Activated effector memory CD4-positive, alpha-beta T cell treated with anti-CD3 and anti-CD28 coated beads, Interleukin-2, amount 50 U/mL, for 16 hours (primary cell): ENCODE measurements at places on chromosomes 1 and 21.

- no peak for DNase-seq
Observed at GRCh38 chr1:86757272-86757984, 53.1 kb downstream of the SH3GLB1 start.

DNA sequence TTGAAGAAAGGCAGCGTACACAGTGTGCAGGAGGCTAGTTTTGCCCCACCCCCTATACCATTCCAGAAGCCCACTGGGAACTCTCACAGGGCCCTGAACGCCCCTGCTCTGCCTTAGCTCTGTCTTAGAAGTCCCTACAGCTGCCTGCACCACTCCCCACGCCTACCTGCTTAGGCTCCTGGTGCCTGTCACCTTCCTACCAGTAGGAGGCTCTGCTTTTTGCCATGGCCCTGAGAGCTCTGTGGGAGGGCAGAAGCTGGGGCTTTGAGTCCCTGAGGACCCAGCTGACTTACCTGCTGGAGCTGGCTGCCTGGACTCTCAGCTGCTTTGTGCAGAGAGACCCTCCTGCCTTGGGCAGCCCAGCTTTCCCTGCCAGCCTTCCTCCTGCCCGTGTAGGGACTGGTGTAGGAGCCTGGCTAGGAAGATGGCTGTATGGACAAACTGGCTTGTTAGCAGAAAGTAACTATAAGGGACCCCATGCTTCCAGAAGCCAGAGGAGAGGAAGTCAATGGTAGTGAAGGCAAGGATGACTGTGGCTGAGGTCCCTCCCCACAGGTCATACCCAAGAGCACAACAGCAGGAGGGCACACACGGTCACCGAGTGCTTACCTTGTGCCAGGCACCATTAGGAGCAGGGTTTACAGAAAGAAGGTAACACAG lies 9.8 kb upstream of the CELSR2 start:
- no peak for DNase-seq

DNA sequence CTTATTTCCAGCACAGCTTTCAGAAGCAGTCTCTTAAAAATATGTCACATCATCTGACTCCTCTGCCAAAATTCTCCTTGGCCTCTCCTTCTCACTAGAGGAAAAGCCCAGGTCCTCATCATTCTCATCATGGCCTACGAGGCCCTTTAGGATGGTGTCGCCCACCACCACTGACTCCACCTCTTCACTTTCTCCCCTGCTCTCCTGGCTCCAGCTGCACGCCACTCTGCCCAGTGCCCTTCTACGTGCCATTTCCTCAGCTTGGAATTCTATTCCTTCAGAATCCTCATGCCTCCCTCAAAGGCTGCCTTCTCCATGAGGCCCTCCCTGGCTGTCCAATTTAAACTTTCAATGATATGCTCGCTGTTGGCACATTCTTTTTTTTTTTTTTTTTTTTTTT lies 25.3 kb upstream of the BTG2 start:
- DNase-seq, result no peak

DNA sequence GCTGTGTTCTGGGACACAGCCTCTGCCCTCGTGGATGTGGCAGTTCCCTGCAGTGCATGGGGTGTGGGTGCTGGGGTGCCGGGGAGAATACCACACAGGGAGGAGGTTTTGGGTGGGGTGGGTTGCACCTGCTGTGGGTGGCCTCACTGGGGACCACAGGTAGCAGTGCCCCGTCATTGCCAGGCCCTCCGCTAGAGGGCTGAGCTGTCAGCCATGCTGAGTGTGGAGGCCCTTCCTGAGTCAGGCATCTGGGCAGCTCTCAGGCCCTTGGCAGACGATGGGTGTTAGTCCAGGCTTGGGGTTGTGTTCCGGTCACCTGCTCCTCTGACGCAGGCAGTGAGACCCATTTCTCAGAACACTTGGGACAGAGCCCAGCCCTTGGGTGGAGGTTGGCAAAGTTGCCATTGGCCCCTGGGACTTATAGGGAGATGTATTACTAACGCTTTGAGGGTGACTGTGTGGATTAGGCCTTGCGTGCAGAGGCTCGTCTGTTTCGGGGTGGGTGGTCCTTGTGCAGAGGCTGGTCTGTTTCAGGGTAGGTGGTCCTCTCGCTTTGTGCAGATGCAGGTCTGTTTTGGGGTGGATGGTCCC lies 23.9 kb downstream of the PCNT start:
- DNase-seq, result no peak

DNA sequence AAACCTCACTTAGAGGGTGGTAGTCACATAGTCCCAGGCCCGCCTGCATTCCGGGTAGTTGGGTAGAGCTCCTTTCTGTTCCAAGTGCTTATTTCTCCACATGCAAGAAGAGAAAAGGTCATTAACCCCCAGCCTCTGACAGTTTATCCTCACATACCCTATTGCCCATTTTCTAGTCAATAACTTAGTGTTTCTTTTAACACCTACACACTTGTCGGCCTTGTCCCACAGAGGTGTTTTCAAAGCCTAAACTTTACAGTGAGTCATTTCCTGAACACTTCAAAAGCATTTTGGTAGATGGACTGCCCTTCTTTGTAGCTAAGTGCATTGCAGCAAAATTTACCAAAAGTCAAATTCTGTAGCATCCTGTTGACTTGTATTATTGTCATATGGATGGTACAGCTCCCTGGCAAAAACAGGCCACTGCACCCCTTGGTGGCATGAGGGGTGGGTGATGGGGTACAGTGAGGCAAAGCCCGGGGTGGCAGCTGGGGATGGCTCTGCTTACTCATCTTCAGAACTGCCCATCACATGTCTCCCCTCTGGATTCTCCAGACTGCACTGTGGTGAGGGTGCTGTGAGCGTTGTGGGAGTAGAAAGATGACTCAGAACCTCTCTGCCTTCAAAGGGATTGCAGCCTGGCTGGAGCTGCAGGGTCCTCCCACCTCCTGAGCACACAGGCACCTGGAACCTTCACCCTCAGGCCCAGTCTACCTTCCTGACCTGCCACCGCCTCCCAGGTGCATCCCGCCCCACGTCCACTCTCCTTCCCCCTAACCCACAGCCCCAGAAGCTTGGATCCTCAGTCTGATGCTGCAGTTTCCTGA lies 45.8 kb upstream of the DMRTB1 start:
- peak; percentile 83 for DNase-seq

GRCh38 chr1:11281518-11282331 lies 8.7 kb downstream of the UBIAD1 start:
- DNase-seq, result no peak

DNA sequence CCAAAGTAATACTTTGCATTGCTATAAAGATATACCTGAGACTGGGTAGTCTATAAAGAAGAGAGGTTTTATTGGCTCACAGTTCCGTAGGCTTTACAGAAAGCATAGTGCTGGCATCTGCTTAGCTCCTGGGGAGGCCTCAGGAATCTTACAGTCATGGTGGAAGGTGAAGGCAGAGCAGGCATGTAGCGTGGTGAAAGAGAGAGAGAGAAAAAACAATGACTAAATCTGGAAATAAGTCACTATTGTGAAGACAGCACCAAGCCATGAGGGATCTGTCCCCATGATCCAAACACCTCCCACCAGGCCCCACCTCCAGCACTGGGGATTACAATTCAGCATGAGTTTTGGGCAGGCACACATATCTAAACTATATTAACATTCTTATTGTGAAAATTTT lies 30.4 kb downstream of the SLC30A7 start:
- no peak for DNase-seq

DNA sequence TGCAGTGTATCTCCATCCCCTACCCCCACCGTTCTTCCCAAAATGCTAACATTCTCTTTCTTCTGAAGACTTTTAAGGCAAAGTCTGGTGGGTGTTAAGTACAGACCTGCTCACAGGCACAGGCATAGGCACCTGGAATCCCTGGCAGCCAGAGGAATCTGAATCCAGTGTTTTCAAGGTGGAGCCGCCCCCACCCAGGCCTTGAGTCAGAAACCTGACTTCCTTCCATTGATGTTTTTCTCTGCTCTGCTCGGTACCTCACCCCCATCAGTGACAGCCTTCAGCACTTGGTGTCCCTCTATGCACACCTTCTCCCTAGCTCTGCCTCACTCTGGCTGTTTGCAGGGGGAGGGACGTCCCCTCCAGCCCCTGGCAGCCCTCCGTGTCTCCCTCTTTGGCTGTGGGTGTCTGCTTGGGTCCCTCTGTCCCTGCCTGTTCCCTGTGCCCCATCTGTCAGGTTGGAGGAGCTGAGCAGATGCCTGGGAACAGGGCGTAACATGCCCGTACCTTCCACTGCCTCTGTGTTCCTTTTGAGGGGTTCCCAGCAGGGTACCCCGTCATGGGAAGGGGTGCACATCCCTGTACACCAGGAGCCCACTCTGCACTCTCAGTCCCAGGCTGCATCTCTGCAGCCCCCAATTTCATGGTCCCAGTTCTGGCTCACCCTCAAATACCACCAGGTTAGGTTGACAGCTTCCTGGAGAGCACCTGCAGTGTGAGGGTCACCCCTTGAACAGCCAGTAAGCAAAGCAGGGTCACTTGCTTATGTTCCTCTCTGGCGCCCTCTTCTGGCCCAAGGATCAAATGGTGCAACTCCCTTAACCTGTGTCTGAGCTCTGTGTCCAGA lies 6.7 kb downstream of the NCDN start:
- DNase-seq, result peak; percentile 91

- no peak for DNase-seq
Observed at GRCh38 chr1:52913014-52913413, 8.5 kb downstream of the ECHDC2 start.

DNA sequence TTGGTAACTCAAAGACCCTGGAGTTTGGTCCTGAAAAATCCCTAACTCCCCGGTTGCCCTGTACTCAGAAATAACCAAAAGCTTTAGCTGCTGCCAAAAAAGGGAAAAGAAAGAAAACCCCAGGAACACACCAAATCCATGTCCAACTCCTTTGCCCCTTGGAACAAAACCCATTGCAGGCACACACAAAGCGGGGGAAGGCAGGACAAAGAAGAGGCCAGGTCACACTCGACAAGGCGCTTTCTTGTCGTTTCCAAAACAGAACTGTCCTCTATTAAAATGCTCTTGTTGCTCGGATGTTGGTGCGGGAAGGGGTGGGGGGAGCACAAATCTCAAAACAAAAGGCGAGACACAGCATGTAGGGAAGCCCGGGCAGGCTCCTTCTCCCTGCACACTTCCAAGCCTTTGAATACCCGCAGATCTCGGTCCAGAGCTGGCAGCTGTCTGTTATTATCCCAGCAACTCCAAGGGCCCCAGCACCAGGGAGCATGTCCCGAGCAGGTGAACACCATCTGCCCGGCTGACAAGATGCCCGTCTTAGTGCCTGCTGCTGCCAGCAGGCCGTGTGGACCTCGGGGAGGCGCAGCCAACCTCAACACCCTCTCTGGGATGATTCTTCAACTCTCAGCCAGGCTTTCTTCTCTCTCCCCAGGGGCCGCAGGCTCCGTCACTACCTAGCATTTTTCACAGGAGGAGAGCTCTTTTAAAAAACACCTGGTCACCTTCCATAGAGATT lies 96.4 kb downstream of the SSBP3 start:
- DNase-seq, result no peak

- no peak for DNase-seq
Observed at GRCh38 chr1:25834894-25835293, 15.1 kb downstream of the MTFR1L start.

DNA sequence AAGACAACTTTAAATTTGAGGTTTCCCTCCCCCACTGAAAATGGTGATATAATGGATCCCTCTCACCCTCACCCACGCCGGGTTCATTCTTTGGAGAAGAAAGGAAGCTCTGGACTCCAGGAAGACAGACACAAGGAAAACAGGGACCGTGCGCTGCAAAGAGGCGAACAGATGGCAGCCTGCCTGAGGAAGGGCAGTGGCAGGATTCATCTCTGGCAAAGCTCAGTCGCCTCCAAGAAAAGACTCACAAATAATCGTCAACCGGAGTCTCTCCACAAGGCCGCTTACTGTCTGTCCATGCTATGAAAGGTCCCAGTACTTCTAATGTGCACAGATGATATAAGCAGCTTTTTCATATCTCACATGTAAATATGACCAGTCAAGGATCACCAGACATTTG lies 110.3 kb downstream of the TIAM1 start:
- DNase-seq, result no peak

- no peak for DNase-seq
Observed at GRCh38 chr1:212828395-212828794, 19.1 kb downstream of the SPATA45 start.

DNA sequence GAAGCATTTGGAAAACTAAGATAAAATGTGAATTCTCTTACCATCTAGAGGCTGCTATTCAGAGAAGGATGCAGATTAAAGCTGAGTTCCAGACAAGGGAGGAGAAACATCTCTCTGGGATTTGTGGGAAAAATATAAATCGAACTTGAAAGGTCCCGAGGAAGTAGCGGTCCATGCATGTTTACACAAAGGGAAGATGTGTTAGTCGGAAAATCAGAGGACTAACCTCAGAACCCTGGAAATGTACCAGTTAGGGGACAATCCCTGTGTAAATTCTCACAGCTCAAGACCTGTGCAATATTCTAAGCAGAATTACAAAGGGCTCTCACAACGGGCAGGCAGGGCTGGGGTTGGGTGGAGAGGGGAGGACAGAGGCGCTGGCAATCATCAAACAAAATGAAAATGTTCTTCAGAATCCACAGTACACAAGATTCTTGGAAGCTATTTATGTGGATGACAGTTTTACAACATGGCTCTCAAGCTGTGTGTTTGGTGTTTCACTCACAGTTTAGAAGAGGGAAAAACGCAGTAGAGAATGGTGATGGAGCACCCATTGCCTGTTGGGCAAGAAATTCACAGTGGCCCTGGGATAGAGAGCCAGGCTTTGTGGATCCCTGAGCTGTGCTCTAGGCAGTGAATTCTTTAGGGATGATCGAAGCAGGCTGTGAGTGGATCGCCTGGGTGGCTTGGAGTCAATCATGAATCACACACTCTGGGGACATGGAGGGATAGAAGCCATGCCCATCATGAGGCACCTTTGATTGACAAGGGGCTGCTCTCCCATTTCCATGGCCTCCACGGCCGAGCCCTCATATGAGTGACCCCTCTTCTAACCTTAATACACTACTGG lies 47.6 kb downstream of the KCNJ6 start:
- no peak for DNase-seq

GRCh38 chr1:15299806-15300205 lies 52.8 kb downstream of the FHAD1 start:
- DNase-seq, result no peak

DNA sequence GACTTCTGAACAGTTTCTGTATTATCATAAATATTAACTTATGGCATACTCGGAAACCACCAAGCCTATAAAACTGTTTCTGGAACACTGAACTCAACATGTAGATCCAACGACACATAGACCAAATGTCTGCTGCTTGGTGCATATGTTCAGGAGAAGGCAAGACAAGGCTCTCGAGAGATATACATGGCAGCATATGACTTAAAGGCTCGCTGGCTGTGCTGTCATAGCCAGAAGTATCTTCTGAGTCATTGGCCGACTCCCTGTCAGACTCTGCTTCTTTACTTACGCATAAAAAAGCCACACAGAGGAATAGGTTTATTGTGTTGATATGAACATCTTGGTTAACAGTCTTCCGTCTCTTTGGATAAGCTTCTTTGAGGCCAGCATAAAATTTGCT lies 60.6 kb downstream of the LYST start:
- no peak for DNase-seq

DNA sequence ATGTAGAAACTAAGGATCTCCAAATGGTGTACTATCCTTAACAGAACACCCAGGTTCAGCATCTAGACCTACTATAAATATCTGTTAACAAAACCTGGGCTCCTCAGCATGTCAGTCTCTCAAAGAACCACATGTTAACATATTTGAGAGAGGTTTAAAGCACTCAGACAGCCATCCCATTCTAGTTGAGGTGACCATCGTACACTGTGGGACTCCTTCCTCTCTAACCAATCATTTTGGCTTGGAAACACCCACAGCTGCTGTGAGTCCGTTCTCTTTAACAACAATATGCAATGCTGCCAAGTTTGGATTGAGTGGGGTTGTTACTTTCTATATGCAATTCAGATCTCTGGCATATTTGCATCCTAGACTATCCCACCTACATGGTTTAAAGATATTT lies 105.8 kb downstream of the MRPL39 start:
- DNase-seq, result no peak

GRCh38 chr1:100832694-100833428 lies 61.8 kb downstream of the EXTL2 start:
- DNase-seq, result no peak
